ENCODE measurements at places on chromosomes 2 and 18.
A peak's percentile ranks its signal among the peaks of the same experiment; 100 is the strongest.

DNA sequence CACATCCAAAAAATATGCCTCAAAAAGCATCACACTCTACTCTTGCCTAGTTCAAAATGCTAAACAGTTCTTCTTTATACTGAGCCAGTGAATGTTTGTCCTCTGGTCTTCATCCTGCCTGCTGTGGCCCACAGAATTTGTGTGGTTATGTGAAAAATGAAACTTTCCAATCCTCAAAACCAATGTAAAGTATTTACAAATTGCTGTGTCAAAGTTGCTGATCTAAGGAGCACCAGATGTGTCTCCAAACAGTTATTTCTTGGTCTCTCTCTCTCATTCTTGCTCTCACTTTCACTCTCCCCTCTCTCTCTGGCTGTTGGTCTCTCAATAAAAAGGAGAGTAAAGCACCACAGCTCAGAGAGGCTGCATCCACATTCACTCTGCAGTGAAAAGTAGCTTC, 23.0 kb downstream of the EPHA4 start:
- DNase-seq, result no peak

- no peak for DNase-seq
These were observed 225.5 kb downstream of the DYSF start for GRCh38 chr2:71678874-71679273.

- no peak for DNase-seq
These were observed 9.9 kb upstream of the NFATC1 start for GRCh38 chr18:79385708-79386341.

GRCh38 chr2:7703543-7704144, 786.4 kb downstream of the RNF144A start:
- no peak for DNase-seq

DNA sequence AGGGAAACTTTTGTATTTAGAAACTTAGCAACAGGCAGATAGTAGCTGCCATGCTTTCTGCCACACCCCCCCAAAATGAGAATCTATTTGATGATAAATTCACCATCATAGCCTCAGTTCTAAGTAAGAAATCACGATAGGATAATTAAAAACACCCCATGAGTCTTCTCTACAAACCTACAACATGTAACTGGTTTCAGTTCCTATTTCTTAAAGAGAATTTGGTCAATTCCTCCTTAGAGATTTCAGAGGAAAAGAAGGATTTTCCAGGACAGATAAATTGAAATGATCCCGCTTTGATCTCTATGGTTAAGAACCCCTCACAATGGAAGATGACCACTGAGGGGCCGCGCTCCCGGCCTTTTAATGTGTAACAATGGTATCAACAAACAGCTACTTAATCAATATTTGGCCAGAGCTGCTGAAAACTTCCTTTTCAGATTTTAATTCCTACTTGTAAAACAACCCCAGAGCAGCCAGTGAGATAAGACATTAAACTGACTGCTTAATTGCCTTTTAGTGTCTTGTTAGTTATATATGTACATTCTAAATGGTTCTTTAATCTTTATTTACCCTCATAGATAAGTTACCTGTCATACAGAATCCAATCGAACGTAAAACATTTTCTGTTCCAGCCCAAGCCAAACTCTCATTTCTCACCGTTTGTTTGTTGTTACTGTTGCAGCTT, 10.1 kb downstream of the PAX3 start:
- DNase-seq, result no peak

DNA sequence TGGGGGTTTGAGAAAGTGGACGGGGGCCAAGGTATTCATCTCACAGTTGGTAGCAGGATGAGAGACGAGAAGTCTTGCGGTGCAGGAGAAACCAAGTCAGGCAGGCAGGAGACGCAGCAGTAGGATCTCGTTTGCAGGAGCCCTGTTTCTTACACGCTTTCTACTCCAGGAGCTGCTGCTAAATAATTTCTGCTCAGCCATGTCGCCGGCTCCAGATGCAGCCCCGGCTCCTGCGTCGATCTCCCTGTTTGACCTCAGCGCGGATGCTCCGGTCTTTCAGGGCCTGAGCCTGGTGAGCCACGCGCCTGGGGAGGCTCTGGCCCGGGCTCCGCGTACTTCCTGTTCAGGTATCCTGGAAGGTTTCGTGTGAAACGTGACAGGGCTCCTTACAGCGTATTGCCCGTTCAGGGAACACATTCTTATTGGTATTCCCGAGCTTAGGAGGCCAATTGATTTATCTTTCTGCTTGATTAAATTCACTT, 494 bp downstream of the ANKZF1 start:
- DNase-seq, result peak; percentile 40

GRCh38 chr2:61750624-61751023, 103.2 kb downstream of the FAM161A start:
- no peak for DNase-seq

GRCh38 chr18:65477455-65477854, 273.4 kb upstream of the CDH7 start:
- no peak for DNase-seq

DNA sequence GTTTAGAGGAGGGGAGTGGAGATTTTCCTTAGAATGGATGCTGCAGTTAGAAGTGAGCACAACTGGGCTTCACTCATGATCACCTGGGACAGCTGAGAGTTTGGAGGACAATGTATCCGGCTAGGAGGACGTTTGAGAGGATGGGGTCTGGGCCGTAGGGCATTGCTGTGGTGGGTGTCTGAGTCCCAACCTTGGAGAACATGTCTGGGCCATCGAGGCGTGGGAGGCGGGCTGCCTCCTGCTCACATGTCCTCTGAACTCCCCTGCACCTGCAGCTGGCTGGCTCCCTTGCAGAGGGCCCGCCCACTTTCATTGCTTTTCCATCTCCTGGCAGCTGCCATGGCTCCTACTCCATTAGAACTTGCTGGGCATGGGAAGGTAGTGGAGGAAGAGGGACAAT, 203.0 kb upstream of the PXDN start:
- DNase-seq, result no peak

DNA sequence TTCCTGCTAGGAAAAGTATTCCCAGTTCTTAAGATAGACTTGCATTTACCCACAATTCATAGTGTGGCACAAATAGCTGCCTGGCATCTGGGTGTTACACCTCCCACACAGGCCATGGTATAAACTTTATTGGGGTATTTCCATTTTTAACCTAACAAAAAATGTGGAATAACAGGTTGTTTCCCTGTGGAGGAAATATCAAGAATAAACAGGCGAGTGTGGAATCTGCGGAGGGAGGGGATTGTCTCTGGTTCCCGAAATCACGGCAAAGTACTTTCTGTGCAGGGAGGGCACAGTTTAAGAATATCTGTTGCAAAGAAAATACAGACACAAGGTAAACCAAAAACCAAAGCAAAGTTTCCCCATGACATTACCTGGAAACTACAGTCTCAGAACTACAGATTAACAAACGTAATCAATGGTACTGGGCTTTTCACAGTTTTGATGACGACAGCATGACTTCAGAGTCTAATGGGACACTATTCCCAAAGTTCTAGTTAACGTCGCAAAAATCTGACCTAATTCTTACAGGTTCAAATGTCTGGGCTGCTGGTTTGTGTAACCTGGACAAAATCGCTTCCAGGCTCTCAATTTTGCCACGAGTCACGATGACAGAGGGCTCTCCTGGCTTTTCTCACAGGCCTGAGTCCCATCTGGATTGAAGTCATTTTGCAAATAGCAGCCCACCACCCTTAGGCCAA, 1.4 kb downstream of the STARD7 start:
- no peak for DNase-seq

DNA sequence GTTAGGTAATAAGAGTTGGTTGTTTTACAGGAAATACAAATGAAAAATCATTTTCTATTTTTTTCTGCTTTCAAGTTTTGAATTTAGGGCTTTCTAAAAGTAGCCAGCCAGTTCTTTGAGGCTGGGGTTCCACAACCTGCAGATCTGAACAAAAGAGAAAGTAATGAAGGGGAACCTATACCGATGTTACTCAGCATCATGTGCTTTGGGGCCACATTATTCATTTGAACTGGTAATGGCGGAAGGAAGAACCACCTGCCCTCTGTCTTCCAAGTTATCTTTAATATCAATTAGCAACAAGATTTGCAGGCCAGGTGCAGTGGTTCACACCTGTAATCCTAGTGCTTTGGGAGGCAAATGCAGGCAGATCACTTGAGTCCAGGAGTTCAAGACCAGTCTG, 12.9 kb upstream of the MRO start:
- DNase-seq, result no peak

DNA sequence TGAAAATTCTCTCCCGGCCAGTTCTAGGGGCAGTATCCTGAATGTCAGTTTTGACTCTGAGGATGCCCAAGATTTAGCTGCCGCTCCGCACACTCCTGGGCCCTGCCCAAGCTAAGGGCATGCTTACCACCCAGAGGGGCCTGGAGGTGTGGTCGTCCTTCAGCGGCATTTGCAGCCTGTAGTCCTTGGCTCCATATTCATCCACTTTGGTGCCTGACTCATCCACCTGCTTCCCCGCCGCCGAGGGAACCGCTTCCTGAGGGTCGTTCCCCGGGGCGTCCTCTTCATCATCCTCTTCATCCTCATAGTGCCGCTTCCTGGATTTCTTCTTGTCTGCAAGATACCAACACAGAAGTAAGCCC, 577 bp downstream of the ERCC3 start:
- no peak for DNase-seq

- peak; percentile 61 for DNase-seq
These were observed 23.7 kb downstream of the NCAPH start for GRCh38 chr2:96359310-96359709.

- no peak for DNase-seq
These were observed 21.9 kb downstream of the ANTXR1 start for GRCh38 chr2:69034845-69035244.

DNA sequence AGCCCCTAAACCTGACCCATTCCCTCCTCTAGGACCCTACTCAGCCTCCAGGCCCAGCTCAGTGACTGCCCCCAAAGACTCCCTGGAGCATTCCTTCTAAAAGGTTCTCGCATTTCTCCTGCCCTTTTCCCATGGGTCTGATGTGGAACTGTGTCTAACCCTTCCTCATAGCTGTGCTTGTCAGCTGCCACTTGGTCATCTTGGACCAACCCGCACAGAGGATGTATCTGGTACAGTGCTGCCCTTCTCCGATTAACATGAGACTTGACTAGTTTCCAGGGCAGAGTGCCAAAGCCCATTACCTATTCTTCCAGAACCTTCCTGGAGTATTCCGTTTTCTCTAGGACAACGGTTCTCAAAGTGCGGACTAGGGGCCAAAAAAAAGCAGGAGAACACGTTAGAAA, 518 bp upstream of the NFU1 start:
- DNase-seq, result no peak

Measured in CD4-positive, alpha-beta T cell treated with Interferon alpha-2 for 1 hour (primary cell).